ENCODE measurements at places on chromosomes 12 and 14. TPM values are rescaled to one million over a fixed set of nuclear protein-coding genes. Genes with fewer than 3 reads are reported as not detected.

Gene SMCO2
- not detected for total RNA-seq

Gene GPD1
- under 0.01 TPM for total RNA-seq

Gene AQP6
- under 0.01 TPM for total RNA-seq

Gene LBHD2
- not detected for total RNA-seq

Gene DIO2
- total RNA-seq = 27.0 TPM

Gene CFAP54
- 4.2 TPM for total RNA-seq

Gene HCAR3
- not detected for total RNA-seq

Gene PAPLN
- 6.5 TPM for total RNA-seq

Gene TAS2R14
- 3.7 TPM for total RNA-seq

Gene NDRG2
- total RNA-seq = 0.38 TPM

Gene TAC3
- total RNA-seq = not detected

Measured in regular cardiac myocyte (primary cell).